ENCODE measurements at places on chromosomes 2 and 18.

- DNase-seq = no peak
Measured at GRCh38 chr18:71902482-71902881, 641.7 kb downstream of the CBLN2 start.

DNA sequence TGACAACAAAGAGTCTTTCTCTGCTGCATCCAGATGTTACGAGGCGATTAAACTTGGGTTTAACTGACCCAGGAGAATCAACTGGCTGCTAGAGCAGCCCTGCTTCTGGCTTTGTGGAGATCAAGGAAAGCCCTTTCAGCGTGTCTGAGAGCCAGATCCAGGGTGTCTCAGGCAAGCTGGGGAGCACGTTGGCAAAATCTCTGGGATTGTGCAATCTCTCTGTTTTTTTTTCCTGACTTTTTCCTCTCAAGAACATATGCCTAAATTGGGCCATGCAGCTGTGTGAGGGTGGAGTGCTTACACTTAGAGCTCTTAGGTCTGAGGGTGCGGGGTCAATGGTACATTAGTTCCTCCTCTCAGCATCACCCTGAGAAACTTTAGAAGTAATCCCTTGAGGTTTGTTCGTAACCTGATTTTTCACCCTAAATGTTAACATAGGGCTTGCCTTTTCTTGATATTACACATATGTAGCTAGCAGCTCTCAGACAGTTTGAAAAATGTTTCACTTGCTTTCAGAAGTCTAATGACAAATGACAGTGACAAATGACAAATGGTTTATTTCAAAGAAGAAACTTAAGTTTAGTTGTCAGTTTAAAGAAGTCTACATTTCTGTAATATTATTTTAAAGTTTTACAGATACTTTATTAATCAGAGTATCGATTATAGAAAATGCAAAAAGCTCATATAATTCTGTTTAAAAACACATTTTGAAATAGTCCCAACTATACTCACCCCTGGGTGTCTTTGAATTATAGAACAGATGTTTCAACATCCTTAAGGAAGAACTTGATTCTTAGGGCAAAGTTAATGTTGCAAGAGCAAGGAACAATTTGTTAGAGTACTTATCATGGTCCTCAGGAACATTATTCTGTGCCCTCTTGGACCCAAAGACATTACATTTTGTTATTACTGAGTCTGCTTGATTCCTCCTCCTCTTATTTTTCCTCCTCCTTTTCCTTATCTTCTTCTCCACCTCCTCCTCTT is 38.4 kb upstream of the ZSWIM2 start:
- DNase-seq = no peak

- DNase-seq = no peak
Measured at GRCh38 chr2:11502740-11503292, 31.0 kb upstream of the GREB1 start.

- peak; percentile 56 for DNase-seq
Measured at GRCh38 chr18:77063260-77063659, 69.3 kb downstream of the MBP start.

DNA sequence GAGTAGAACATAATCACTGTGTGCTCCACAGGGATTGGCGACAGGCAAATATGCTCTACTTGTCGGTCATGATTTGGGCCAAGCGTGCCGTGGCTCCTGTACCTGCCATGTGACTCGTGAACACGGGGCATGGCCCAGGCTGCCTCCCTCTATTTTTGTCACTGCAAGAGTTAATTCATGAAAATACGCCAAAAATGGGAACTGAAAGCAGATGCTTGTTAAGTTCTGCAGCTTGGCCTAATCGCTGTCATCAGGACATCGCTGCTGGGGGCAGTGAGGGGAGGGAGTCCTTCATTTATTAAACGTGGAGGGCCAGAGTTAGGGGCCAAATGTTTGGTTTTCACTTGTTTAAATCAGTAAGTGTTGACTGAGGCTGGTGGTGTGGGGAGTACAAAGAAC is 177.8 kb downstream of the BCL2 start:
- no peak for DNase-seq

GRCh38 chr2:151114874-151115273 is 146.8 kb downstream of the RBM43 start:
- no peak for DNase-seq
